ENCODE measurements at places on chromosomes 6 and 20.
A peak's percentile ranks its signal among the peaks of the same experiment; 100 is the strongest.

DNA sequence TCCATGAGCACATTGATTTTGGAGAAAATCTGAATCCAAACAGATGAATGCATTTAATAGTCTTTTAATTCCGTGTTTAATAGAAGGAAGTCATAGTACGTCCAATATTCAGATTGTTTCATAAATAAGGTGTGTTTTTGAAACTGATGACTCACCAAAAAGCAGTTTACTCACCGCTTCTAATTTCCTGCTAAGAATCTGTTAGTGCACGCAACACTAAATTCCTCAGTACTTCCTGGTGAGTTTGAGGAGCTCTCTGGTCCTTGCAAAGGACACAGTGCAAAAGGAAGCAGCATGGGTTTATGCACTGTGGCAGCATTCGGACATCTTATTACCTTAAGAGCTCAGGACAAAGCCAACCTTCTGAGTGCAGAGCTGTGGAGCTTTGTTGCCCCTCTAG lies 2.3 kb upstream of the ADGRF1 start:
- no peak for DNase-seq

- no peak for DNase-seq
These were observed 360.7 kb downstream of the NKAIN2 start for GRCh38 chr6:124164343-124164742.

- DNase-seq, result peak; percentile 93
These were observed 34.2 kb upstream of the B4GALT5 start for GRCh38 chr20:49747707-49748524.

DNA sequence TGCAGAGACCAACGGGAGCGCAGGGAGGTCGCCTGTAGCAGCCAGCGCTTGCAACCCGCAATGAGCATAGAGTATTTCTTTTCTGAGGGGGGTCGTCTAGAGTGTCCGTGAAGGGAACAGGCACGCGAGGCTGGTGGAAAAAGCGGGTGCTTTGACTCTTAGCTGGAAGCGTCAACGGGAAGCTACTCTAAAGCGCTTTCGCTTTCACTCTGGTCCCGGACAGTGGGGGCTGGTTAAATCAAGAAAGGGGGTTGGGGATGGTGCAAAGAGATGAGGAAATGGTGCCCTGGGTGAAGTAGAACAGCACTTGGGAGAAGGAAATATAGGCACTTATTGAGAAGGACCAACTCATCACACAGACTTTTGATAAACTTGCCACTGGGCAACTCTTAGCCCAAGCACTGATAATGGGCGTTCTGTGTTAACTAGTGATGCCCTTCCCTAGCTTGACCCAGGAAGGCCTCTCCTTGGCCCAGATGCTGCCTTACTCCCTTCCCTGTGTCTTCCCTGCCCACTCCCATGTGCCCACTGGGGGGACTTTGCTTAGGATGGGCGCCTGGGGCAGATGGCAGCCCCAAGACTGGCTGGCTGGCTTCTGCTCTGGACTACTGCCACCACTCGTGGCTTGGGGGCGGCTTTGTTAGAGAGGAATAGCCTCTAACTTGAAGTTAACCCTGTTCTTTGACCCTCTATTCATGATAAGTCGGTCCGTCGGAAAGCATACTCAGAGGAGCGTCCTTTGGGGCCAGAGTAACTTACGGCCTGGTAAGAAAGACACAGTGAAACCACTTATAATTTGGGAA lies 585 bp downstream of the PSMB9 start:
- DNase-seq, result no peak

DNA sequence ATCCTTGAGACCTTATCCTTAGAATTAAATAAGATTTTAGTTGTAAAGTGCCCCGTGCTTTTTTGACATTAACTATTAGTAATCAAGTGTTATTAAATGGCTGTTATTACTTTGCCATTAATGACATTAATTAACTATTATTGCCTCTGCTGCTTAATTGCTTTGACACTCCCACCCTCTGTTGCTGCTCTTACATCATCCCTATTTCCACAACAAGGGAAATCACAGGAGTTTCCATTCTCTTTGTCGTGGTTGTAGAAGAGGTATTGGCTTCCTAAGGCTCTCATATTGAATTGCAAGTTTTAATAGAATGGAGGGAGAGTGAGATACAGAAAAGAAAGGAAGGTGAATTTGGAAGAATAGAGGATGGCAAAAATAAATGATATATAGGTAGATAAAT lies 545.8 kb downstream of the MMUT start:
- DNase-seq, result no peak

GRCh38 chr6:126786262-126786661 lies 332.2 kb upstream of the RSPO3 start:
- DNase-seq, result no peak

- DNase-seq, result peak; percentile 70
These were observed 272.1 kb upstream of the DEFB115 start for GRCh38 chr20:30985386-30985785.

DNA sequence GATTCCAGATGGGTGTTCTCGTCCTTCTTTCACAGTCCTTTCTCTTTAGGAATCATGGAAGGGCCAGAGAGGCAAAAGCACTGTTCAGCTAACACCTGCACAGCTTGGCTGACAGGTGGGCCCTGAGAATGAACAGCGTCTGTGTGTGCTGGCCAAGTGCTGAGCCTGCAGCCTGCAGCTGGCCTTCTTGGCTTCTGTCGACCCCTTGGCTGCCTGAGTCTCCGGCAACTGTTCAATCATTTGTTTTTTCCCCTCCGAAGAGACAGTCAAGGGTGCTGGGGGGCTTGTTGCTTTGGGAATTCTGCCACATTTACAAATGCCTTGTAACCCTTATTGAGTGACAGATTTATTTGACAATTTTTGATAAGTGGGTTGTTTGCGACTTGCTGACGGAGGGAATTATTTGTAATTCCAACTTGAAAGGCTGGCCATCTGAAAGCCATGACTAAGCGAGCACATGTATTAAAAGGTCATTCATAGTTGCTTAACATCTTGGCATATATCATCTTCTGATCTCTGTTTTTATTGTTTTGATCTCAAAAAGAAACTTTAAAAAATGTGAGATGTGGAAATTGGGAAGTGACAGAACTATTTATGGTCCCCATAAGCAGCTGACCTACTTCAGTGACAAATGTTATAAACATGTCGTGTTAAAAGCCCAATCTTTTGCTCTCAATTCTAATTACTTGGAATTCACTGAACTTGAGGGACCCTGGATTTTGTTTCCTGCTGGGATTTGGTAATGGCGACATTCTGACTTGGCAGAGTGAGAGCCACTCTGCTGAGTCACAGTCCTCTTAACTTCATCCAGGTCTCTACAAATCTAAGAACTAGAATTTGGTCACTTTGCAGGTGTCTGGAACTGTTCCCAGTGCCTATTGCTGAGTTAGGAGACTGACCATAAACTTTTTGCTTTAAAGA lies 41.9 kb upstream of the FERMT1 start:
- no peak for DNase-seq
